Choroid plexus epithelial cell (primary cell): ENCODE measurements at places on chromosomes 7 and 10.

DNA sequence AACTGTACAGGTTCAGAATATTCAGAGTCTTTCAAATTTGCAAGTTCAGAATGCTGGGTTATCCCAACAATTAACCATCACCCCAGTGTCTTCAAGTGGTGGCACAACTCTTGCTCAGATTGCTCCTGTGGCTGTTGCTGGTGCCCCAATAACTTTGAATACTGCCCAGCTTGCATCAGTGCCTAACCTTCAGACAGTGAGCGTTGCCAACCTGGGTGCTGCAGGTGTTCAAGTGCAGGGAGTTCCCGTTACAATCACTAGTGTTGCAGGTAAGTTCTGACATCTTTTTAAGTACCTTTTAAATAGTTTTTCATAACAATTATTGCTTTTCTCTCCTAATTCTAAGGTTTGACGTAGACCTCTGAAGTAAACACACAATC, 2.7 kb downstream of the SP4 start:
- no peak for DNase-seq

DNA sequence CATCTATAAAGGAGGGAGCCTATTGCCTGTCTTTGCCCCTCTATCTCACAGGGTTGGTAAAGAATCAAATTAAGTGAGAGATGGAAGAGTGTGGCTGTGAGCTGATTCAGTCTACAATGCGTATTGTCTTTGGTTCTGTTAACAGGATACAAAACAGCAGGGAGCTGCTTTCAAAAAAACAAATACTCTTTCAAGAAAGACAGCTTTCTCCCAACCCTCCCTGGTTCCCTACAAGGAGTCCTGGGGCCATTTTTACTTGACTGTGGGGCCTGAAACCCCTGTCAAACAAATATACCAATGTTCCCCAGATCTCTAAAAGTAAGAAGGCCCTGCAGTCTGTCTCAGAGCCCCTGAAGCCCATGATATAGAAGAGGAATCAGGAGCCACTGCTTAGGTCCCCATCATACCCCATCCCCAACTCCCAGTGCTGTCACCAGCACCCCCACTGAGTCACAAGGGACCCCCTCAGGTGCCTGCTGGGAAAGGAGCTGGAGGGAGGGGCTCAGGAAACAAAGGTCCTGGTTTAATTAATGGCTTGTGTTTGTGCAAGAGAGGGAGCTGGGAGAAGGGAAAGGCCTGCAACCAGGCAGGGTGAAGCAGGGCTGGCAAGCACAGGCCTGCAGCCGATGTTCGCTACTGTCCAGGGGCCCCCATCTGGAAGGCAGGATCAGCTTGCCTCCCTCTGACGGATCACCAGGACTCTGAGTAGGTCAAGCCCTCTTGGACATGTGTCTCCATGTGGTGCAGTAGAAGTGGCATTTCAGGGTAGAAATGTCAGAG, 182.0 kb upstream of the GHITM start:
- no peak for DNase-seq

DNA sequence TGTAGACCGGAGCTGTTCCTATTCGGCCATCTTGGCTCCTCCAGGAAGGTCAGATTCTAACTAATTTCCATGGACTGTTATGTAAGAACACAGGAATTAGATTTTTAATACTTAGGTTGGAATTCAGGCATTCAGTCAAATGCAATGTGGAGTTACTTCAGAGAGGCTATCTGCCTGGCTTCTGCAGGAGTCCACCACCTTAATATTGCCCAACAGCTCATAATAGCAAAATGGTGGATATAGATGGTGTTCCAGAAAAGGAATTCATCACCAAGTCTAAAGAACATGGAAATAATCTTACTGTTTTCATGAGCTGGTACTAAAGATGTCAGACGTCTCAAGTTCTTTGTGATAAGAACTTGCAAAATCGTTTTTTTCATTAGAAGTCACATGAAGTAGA, 39.5 kb downstream of the CRHR2 start:
- no peak for DNase-seq

- DNase-seq = no peak
Observed at GRCh38 chr7:66301737-66302136, 96.6 kb downstream of the TPST1 start.

GRCh38 chr10:91713461-91714072, 80.7 kb upstream of the PPP1R3C start:
- no peak for DNase-seq

DNA sequence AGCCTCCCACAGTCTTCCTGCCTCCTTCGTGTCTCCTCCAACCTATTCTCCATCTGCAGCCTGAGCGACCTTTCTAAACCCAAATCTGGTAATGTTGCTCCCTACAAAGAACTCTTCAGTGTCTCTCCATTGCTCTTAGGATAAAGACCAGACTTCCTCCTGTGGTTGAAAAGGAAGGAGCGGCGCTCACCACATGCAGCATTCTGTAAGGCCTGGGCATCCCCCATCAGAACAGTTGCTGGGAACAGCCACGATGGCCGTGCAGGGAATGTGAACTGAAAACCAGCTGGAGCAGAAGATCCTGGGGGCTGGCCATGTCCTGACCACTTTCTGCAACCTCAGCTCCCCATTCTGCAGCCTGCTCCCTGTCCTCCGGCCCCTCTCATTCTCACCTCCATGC, 237.8 kb upstream of the ZMIZ1 start:
- DNase-seq = no peak

DNA sequence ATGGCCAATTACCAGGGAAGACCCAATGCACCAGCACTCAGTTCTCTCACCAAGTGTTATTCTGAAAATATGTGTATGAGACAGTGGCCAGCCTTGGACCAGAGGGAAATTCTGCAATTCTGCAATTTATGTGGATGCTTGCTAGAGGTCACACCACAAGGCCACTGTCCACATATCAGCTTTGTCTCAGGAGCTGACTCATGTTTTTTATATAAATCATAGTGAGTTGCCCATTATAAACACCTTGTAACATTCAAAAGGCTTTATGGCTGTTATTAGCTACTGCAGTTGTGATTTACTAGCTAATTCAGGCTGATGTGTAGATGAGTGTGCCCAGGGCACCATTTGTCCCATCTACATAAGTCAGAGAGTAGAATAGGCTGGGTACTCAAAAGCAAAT, 649.0 kb downstream of the LRMDA start:
- peak; percentile 87 for DNase-seq

DNA sequence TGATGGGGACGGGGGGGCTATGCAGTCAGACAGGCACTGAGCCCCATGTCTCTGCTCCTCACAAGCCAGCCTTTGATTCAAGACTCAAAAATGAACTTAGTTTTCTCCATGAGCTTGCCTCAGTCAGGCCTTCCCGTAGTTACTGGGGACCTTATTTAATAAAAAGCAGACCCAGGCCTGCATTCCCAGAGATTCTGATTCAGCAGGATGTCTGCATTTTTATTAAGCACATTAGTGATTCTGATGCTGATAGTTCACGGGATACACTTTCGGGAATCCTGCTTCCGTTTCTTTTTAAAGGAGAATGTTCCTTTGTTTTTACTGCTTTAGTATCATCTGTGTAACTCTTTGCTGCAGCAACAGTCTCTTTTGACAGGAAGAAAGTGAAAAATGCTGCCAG, 28.3 kb upstream of the PLPP4 start:
- DNase-seq = no peak

DNA sequence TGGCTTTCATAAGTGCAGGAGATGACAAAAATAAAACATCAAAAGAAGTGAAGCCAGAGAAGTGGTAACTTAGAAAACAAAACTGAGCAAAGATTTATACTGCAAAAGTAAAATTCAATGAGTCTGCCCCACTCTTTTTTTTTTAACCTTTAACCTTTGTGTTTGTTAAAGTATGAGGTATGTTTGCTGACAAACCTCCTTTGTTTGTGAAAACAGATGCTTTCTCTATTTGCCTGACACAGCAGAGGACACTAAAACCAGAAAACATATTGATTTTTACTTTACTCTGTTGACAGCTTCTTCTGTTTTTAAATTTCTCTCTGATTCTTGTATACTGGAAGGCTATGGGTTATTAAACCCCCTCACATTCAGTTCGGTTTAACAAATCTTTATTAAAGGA, 57.6 kb downstream of the SGMS1 start:
- no peak for DNase-seq

- no peak for DNase-seq
Observed at GRCh38 chr7:150874401-150875198, 22.3 kb downstream of the AOC1 start.

DNA sequence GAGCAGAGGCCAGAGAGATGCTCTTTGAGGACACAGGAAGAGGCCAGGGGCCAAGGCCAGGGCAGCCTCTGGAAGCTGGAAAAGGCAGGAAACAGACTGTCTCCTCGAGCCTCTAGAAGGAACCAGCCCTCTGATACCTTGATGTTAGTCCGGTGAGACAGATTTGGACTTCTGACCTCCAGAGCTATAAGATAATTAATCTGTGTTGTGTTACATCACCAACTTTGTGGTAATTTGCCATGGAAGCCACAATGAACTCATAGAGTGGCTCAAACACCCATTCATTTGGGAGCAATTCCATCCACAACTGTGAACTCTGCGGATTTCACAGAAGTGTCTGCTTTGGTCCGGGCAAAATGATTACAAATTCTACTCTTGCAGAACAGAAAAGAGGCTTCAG, 48.7 kb downstream of the OAT start:
- DNase-seq = no peak

DNA sequence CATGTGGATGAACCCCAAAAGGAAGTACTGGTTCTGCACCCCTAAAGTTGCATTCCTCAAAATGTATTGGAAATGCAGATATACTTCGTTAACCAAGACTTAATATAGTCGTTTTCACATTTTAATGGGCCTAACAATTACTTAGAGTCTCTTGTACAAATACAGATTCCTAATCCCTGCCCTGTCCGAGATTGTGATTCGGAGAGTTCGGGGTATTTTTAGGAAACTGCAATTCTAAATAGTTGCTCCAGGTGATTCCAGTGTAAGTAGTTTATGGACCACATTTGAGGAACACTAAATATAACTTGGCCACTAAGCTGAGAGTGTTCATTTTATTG, 830 bp downstream of the TRUB1 start:
- DNase-seq = no peak

DNA sequence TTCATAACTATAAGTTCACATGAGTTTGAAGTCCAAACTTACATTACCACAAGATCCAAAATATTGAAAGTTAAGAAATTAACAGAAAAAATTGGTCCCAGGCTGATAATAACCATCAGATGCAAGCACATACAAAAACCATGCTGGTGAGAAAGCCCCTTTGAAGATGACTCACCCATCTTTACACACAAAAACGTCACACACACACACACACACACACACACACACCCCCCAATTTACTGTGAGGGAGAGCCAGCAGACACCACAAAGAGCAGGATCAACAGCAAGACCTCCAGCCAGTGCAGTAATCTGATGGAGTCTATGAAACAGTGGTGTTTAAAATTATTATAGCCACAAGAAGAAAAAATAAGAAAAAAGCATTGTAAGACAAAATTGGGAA, 50.1 kb upstream of the DRGX start:
- peak; percentile 61 for DNase-seq

GRCh38 chr7:115145512-115145911, 223.6 kb downstream of the MDFIC start:
- peak; percentile 63 for DNase-seq

DNA sequence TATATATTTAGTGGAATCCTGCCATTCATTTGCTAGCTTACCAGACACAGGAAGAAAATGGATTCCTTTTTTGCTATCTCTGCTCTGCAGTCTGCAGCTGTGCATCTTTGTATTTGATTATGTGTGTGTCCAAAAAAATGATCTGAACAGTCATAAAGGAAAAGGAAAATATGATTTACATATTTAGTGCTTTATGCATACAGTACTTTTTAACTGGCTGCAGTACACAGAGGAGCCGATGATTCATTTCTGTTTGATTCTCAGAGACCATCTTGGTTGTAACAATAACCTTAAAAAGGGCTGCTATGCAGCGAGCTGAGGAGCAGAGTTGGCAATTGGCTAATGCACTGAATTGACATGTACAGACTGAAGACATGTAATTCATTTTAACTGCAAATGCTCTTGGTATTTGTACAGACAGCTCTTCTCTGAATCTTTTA, 151.3 kb upstream of the FZD1 start:
- DNase-seq = peak; percentile 60

DNA sequence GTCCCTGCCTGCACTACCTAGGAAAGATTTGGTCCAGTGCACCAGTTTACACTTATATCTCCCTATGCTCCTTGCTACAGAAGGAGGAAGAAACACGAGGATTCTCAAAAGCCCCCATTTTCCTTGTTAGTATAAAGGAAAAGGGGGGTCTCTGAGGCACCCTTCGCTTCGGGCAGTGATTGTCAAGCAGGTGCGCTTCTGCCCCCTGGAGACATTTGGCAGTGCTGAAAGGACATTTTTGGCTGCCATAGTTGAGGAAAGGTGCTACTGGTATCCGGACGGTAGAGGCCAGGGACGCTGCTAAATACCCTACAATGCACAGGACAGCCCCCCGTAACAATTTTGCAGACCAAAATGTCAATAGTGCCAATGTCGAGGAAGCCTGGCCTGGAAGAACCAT, 193.7 kb downstream of the GFRA1 start:
- DNase-seq = no peak

DNA sequence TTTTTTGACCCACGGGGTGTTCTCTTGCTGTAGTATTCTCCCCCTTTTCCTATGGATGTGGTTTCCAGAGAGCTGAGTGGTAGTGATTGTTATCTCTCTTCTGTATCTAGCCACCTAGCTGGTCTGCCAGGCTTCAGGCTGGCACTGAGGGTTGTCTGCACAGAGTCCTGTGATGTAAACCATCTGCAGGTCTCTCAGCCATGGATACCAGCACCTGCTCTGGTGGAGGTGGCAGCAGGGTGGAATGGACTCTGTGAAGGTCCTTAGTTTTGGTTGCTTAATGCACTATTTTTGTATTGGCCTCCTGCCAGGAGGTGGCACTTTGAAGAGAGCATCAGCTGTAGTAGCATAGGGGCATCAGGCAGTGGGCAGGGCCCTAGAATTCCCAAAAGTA, 851 bp downstream of the HYAL4 start:
- no peak for DNase-seq

- no peak for DNase-seq
Observed at GRCh38 chr10:63441404-63441803, 24.4 kb downstream of the JMJD1C start.

- DNase-seq = peak; percentile 71
Observed at GRCh38 chr7:100827330-100828226, at the start of gene EPHB4. TSS of gene EPHB4 (minus strand) at chr7:100827523. CDS start at chr7:100827030, 493 bp downstream.

DNA sequence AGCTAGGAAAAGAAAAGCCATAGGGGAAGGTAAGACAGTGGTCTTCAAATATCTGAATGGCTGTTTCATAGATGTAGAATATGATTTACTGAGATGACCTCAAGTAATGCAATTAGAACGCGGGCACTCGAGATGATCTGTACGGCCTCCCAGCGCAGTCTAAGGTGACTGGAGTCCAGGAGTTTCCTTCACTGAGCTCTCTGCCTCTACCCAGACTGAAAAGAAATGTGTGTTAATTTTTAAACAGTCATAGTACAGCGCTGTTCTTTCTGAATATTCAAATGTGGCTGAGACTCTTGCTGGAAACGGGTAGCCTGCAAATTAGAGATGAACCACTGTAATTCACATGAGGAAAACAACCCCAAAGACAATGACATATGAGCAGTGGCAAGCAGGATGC, 562.4 kb upstream of the AUTS2 start:
- DNase-seq = no peak

DNA sequence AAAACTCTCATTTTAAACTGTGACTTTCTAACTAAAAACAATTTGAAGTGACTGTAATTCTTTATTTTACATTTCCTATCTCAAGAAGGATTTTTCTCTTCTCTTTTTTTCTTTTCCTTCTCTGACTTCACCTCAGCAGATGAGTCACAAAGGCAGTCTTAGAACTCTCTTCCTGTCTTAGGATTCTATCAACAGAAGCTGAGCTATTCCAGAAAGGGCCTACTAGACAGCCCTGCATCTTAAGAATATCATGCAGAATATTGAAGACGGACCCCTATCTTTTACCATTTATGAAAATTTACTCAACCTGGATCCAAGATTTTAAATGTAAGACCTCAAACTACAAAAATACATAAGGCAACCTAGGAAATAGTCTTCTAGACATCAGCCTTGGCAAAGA, 365.7 kb upstream of the SEMA3C start:
- DNase-seq = peak; percentile 82
